CD4-positive, alpha-beta T cell treated with Interleukin-12 subunit alpha and Interleukin-12 subunit beta, for 1 hour (primary cell): ENCODE measurements at places on chromosomes 7 and 10.

- no peak for DNase-seq
Observed at GRCh38 chr10:93095225-93095624, 21.5 kb downstream of the CYP26A1 start.

GRCh38 chr10:7027913-7028808 lies 382.7 kb downstream of the SFMBT2 start:
- no peak for DNase-seq

DNA sequence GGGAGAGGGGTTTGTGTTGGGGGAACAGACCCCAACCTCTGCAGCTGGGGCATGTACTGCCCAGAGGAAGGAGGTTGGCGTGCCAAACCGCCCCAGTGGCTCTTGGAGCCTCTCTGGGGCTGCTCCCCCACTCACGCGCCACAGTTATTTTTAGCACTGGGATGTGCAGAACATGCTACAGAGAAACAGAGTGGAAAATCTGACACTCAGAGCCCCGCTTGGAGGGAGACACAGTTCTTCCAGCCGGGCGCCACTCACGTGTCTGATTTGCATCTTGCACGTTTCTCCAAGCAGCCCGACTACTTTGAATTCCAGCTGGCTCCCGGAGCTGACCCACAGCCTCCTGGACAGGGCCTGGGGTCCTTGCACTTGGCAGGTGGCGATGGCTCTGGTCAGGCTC lies 182.0 kb downstream of the RPS24 start:
- DNase-seq: no peak

- DNase-seq: no peak
Observed at GRCh38 chr10:71850021-71850742, 869 bp downstream of the PSAP start.

DNA sequence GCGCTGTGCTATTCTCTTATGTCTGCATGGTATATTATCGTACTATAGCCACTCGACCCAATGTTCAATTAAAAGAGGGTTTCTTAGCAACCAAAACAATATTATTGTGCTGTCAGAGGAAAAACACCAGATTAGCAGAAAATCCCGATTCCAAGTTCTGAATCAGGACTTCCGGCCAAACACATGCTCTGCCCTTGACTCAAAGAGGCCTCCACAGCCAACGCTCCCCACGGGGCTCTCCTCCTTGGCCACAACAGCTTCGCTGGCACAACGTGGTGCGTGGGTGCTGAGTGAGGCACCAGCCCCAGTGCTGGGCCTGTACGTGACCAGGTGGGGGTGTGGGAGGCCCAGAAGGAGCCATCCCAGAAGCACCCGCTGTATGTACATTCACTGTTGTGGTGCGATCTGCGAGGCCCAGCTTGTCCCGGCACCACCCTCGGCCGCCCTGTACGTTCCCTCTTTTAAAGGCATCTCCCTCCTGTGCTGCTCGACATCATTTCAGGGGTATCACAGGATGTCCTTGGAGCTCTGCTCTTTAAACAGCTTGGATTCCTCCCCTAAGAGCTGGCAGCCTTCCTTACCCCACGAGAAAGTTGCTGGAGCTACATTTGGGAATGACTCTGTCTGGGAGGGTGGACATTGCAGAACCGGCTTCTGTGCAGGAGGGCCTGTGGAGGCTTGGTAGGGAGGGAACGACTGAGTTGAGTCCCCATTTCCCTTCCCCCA lies 736.2 kb downstream of the PARD3 start:
- DNase-seq: no peak

DNA sequence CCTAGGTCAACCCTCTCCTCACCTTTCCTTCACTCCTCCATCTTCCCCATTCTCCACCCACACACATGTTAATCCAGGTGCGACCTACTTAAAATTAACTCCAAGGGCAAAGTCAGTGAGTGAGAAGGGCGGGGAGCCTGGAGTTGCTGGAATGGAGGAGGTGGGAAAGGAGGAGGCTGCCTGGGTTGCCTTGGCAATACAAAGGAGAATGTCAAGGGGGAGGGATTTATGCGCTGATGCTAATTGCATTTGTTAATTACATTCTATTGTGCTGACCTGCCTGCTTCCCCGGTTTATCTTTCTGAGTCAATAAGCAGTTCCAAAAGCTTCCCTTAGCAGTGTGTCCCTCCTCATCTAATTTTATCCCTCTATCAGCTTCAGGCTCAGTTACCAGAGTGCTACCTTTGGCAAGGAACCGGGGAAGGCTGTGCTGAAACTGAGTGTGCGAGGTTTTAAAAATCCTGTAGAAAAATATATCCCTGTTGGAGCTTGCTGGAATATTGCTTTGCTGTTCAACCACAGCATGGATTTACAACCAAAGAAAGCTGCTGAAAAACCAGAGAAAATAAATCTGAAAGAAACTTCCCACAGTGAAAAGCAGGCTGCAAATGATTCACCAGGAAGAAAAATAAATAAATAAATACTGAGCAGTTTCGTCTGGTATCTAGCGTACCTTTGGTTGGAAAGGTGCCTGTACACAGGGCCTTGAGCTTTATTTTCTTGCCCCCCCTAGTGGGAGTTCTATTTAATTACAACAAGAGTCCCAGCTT lies 113.2 kb upstream of the DGKB start:
- DNase-seq: peak; percentile 26

GRCh38 chr7:110839866-110840265 lies 251.1 kb upstream of the LRRN3 start:
- DNase-seq: no peak

DNA sequence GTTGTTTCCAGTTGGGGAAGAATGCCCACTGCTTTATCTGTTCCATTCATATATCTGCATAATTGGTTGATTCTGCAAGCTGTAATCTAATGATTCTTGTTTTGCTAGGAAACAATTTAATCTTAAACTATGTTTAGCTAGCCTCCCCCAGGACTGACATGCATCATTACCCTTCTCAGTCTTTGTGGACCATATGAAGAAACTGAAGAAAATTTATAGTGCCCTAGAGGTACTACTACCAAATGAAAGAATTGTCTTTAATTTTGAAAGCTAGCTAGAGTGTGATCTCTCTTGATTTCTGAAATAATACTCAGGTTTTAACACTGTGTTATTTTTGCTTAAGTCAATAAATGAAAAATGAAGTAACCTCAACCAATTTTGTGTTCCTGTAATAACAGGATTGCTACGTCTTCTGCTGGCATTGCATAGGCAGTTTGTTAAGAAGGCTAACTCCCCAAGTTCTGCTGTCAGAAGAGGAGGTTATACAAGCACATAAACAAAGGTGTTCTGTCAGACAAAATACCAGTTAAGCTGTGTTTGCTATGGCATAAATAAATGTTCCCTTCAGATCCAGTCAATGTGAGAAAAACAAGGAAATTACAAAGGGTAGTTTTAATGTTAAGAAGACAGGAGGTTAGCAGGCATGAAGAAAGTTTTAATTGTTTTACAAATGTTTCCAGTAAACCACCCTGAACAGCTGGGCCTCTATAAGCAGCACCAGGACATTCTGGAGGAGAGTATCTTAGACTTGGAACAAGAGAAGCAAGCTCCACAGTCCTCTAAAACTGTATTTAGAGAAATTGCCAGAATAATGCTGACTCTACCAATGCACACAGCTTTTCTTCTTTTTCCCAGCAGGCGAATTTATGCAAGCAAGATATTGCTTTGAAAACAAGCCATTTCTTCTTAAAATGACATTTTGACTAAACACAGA lies 90.3 kb upstream of the CTTNBP2 start:
- no peak for DNase-seq

DNA sequence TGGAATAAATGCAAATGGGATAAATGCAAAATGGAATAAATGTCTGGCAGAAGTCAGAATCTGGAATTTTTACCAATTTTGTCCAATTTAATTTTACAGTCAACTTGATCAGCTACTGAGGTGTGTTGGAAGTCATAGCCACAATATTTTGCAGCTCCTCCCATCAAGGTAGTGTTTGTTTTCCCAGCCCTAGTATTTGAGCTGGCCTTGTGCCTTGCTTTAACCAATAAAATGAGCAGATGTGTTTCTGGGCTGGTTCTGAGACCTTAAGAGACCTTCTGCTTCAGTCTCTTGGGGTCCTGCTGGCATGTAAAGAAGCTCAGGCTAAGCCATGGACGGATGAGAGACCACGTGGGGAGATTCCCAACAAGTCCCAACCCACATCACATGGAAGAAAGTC lies 42.7 kb upstream of the RSBN1L start:
- DNase-seq: no peak

- DNase-seq: no peak
Observed at GRCh38 chr10:102413806-102414561, 4.6 kb downstream of the PSD start.
